ENCODE measurements at places on chromosomes 5 and 9. TPM values are rescaled to one million over a fixed set of nuclear protein-coding genes. Genes with fewer than 3 reads are reported as not detected.

ADGRV1 gene
- polyA plus RNA-seq = 88.3 TPM

CDH10 gene
- 3.9 TPM for polyA plus RNA-seq

KIF24 gene
- 0.71 TPM for polyA plus RNA-seq

SLC36A3 gene
- polyA plus RNA-seq = not detected

SGCD gene
- 3.8 TPM for polyA plus RNA-seq

HTR4 gene
- polyA plus RNA-seq = 0.29 TPM
